Caudate nucleus (tissue), 63 donors: ENCODE measurements at places on chromosomes 11 and 22.

DNA sequence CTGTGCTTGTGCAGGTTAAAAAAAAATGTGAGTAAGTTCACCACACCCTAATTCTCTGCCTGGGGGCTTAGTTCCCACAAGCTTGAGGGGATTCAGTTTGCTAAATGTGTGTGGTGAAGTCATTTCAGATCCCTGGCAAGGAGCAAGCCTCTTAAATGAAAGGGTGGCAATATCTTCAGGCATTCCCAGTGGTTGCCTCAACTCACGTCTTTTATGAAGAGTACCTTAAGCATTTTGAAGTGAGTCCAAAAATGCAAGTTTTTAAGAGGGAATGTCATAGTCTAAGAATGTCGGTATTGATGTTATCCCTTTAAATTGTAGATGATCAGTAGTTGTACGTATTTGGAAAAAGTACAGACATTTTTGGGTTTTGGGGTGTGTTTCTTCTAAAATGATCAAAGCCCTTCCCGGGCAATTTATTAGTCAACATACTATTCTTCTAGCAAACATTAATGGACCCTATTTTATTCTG, 4.9 kb downstream of the TCP11L1 start:
- no peak for DNase-seq

- no peak for DNase-seq
These were observed 10.9 kb upstream of the DGAT2 start for GRCh38 chr11:75757651-75758050.

DNA sequence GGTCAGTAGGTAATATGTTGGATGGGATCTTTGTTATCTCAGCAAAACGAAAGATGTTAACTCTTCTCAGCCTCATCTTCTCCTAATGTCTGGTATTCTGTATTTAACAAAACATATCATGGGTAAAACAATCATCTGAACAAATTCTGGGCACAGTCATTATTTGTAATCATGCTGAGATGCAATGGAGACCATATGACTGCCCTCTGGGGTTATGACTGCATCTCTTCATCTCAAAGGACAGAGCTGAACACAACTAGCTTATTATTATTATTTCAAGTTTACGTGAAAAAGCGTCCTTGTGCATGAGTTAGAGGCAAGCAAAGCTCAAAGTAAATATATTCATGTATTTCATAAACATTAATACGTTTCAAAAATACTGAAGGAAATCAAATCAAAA, 29.7 kb upstream of the PSMA1 start:
- no peak for DNase-seq

DNA sequence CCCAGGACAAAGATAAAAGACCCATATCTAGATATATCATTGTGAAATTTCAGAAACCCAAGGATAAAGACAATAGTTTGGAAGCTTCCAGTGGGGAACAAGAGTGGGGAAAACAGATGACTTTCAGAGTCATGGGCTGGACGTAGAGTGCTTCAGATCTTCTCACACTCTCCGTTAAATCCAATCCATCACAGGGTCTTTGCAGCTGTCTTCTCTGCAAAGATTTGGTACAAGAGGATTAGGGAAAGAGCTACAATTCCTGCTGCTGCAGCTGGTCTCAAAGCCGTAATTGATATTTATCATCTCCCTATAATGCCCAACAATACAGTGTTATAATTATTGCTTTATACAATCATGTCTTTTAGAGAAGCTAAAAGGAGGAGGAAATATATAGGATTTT, 63.4 kb upstream of the CLPB start:
- no peak for DNase-seq

- DNase-seq: no peak
These were observed 128.6 kb downstream of the SLC17A6 start for GRCh38 chr11:22466809-22467208.

GRCh38 chr11:106331176-106331575, 253.7 kb downstream of the AASDHPPT start:
- DNase-seq: no peak

DNA sequence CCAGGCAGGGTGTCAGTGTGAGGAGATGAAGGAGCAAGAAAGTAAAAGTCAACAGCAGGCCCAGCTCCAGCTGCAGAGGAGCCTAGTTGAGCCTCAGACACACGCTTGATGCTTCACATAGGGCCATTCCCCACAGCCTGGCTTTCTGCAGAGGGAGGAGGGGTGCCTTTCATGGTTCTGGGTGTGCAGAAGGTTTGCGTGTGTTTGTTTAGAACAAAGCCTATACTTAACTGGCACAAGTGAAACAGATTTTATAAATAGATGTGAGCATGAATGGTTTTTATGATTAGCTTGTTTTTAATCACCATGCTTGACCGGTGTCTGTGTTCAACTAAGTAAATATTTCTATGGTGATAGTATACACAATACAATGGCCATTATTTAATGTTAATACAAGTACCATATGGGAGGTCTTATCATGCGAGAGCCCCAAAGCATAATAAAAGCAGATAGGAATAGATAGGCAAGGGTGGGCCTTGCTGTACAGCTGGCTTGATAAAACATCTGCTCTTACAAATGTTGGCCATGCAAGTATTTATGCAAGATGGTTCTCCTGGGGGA, 290.2 kb downstream of the ETS1 start:
- no peak for DNase-seq

- no peak for DNase-seq
These were observed 41.2 kb upstream of the KLHL35 start for GRCh38 chr11:75474240-75474639.

DNA sequence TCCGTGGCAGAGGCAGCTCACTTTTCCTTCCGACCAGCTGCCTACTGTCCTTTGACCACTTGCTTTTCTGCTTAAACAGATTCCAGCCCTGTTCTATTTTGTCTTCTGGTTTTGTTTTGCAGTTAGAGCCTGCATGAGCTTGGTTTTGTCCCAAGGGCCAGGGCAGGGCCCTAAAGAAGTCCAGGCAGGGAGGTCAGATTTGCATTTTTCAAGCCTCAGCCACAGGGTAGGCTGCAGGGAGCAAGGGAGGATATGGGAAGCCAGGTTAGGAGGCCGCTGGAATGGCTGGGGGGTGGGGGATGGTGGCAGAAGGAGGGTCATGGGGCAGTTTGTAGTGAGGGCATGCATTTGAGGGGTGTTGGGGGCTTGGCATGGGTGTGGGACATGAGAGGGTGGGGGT, 23.1 kb downstream of the FADD start:
- DNase-seq: no peak
